Aorta (tissue), 5 donors: ENCODE measurements at places on chromosomes 2 and 18. TPM values are rescaled to one million over a fixed set of nuclear protein-coding genes. Genes with fewer than 3 reads are reported as not detected.

- no peak for DNase-seq
Observed at GRCh38 chr18:45312555-45313126, 302.6 kb upstream of the SLC14A2 start.

DNA sequence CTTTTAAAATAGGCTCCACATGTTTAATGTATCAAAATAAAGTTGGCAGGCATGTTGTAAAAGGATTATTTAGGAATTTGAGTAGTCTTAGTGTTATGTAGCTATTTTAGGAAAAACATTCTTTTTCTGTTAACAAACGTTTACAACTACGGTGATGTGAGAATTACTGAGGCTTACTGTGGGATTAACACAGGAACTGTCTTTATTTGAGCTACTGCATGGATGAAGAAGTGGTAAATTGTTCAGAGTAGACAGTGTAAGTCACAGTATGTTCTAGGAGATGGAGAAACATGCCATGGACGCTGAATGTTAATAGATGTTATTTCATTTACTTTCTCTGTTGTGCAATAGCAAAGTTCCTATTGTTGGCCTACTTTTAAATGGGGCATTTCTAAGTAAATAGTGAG lies 1.6 kb downstream of the PPM1B start:
- DNase-seq = no peak

GRCh38 chr2:70852824-70853223 lies 17.2 kb upstream of the CD207 start:
- no peak for DNase-seq

DNA sequence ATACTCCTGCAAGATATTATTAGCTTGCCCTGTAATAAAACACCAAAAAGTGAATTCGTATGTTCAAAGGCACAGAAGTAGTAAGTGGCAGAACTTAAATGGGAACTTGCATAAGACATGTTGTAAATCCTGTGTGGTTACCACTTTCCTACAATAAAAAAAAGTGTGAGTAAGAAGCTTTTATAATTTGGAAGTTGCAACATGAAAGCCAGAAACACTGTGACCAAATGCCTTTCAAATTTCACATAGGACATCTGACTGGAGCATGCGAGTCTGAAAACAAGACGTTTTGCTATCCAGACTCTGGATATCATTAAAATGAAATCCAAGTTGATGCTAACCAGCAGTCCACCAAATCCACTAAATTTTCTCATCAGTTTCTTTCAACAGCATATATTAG lies 886.2 kb upstream of the NRXN1 start:
- DNase-seq = no peak

DNA sequence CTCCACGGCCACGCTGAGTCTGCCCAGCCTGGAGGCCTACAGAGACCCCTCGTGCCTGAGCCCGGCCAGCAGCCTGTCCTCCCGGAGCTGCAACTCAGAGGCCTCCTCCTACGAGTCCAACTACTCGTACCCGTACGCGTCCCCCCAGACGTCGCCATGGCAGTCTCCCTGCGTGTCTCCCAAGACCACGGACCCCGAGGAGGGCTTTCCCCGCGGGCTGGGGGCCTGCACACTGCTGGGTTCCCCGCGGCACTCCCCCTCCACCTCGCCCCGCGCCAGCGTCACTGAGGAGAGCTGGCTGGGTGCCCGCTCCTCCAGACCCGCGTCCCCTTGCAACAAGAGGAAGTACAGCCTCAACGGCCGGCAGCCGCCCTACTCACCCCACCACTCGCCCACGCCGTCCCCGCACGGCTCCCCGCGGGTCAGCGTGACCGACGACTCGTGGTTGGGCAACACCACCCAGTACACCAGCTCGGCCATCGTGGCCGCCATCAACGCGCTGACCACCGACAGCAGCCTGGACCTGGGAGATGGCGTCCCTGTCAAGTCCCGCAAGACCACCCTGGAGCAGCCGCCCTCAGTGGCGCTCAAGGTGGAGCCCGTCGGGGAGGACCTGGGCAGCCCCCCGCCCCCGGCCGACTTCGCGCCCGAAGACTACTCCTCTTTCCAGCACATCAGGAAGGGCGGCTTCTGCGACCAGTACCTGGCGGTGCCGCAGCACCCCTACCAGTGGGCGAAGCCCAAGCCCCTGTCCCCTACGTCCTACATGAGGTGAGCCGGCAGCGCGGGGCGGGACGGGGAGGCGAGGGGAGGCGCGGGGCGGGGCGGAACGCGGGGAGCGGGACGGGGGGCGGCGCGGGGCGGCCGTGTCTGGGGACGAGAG lies 15.2 kb downstream of the NFATC1 start:
- DNase-seq = peak; percentile 76

GRCh38 chr2:157830696-157831570 lies 45.2 kb downstream of the ACVR1 start:
- no peak for DNase-seq

GRCh38 chr2:73716543-73717250 lies 20.4 kb downstream of the TPRKB start:
- peak; percentile 67 for DNase-seq

GRCh38 chr18:5759194-5759593 lies 136.1 kb downstream of the TMEM200C start:
- no peak for DNase-seq

DNA sequence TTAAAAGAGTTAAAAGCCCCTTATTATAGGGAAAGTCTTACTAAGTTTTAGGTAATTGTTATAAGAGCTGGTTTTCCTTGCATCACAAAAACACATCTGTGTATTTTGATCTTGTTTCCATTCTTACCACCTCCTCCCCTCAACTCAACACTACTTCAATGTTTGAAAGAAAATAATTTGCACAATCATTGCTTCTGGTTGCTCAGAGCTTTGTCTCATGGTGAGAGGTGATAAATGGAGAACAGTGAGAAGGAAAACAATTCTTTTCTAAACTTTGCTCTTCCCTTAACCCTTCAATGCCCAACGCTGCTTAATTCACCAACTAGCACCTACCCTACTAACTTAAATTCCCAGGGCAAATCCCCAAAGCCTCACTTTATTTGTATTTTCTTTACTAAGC lies 268.1 kb upstream of the LINC00305 start:
- DNase-seq = no peak

DNA sequence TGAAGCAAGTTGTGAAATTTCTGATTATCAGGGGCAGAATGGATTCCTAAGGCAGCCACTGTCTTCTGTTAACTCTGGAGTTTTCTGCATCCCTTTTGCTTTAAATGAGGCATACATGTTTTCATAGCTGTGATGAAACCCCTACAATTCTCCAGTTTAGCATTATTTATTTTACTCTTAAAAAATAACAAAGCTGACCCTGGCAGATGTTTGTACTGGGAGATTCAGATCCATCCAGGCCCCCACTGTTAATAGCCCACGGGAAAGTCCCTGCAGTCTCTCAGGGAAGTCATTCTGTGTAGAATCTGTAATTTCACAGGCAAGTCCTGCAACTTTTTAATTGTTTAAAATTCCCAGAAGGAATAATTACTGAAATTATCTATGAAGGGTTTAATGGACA lies 353 bp upstream of the SULT1C4 start:
- DNase-seq = no peak

GRCh38 chr2:25905126-25905525 lies 26.8 kb upstream of the ASXL2 start:
- no peak for DNase-seq

DNA sequence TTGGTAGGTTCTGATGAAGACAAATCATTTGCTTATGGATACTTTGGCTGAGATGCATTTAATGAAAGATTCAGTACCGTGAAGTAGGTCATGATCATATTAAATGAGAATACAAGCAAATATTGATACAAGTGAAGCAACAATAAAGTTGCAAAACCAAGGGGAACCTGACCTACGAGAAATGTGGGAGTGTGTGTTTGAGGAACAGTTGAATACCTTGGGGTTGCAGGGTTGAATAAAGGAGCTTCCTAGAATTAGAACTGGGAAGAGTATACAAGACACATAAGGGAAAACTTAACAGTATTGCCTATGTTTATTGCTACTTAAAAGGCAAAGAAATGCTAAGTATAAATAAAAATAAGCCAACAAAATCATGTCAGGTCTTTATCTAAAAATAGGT lies 702.9 kb downstream of the ERBB4 start:
- DNase-seq = no peak

DNA sequence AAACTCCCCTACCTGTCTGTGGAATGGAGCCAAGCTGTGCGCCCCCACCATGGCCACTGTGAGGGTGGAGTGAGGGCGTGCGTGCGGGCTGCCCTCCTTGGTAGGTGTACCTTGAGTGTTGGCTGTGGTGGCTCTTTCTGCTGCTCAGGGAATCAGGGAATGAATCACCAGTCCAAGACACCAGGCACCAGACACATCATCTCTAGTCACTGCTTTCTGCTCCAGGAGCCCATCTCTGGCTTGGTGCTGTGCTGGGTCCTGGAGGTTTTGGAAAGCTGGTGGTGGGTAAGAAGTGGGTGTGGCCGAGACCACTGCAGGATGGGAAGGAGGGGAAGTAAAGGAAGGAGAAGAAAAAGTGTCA lies 209.9 kb downstream of the SEPTIN10 start:
- no peak for DNase-seq

DNA sequence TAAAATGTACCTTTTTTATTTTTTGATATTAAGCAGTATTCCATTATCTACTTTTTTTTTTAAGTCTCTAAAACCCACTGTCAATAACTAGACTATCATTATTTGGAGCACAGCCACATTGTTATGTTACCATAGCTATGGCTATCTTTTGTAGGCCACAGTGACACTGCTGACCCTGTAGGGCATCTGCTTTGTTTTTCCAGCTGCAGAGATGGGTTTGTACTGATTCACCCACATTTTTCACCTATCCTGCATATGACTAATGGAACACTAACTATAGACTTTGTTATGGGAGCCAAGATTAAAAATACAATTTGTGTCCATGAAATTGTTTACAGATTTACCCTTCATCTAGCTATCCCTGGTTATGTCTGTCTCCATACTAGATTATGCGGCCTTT lies 21.6 kb upstream of the OTX1 start:
- DNase-seq = no peak

ADRA2B gene
- total RNA-seq = 0.81 TPM

ACVR1C gene
- total RNA-seq = 1.1 TPM

ABCB11 gene
- total RNA-seq = not detected
